Nephron progenitor cell (in vitro differentiated cells): ENCODE measurements at places on chromosomes 7 and 10.

- no peak for DNase-seq
Observed at GRCh38 chr10:31118556-31118955, 86.9 kb upstream of the ZNF438 start.

- DNase-seq: no peak
Observed at GRCh38 chr7:114823290-114823689, 98.6 kb upstream of the MDFIC start.

- no peak for DNase-seq
Observed at GRCh38 chr7:117780832-117781231, 92.4 kb downstream of the CTTNBP2 start.

DNA sequence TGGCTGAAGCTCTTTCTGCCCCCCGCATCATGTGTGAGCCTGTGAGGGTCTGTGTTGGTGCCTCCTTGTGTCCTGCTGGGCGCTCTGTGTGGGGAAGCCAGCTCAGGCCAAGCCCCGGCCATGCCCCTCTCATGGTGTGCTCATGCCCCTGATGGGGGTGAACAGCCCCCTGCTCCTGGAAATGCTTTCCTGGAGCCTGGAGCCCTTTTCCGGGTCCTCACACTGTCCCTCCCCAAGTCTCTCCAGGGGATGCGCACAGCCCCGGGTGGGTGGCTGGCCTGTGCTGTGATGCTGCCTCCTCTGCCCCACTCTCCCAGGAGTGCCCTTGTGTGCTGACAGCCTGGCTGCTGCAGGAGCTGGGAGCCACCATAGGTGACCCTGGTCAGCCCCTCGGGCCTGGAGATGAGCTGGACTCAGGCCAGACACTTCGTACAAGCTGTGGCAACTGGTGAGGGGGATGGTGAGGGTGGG lies 20.8 kb upstream of the ZNF862 start:
- no peak for DNase-seq

GRCh38 chr7:107998150-107998549 lies 4.8 kb downstream of the LAMB1 start:
- DNase-seq: no peak

DNA sequence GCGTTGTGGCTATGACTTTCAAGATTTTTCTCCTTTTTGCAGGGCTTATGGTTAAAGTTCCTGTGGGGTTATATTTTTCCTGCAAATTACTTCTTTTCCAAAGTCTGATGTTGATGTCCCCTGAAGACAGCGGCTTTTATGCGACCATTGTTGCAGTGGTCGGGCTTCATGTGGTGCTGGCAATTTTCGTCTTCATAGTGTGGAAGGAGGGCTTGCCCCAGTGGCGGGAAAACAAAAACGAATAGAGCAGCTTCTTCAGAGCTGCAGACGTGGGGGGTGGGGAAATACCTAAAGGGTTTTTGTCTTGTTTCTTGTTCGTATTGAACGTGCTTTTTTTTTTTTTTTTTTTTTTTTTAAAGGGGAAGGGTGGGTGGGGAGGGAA lies 53.8 kb downstream of the MCMBP start:
- DNase-seq: peak; percentile 16

DNA sequence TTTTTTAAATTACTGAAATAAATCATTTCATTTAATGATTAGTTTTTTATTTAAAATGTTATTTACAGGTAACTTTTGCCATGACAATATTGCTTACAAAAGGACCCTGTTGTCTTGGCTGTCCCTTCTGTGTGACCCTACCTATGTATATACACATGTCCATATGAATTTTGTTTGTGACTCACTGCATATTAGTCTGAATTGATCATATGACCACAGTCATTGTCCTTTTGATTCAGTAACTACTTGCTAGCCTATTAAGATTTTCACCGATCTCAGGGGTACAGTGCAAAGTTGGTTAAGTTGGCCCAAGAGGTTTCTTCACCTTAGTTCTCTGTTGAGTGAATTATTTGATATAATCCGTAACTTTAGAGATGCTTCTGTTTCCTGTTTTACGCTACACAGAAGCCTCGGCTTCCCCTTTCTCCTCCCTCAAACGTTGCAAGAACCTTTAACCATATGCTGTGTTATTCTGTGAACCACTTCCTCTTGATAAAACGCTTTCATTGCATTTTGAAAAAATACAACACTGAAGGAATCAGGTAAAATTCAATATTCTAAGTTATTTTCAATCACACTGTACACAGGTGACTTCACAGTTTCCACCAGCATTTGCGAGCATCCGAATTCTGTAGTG lies 43.9 kb downstream of the APBB1IP start:
- DNase-seq: no peak

DNA sequence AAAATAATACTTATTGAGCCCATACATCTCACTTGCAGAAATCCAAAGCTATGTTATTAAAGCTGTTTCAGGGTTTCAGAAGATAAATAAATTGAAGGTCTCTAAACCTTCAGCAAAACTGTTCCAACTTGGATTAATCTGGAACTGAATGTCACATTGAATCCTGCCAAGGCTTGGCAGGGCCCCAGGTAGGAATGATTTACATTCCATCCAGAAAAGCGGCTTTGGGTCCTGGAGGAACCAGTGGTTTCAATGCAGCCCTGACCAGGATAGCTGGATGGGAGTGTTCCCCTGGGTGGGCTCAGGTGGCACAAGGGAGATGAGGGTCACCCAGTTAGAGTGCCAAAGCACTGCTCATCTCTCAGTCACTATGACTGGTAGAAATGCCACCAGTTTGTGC lies 37.0 kb upstream of the TMEM72 start:
- no peak for DNase-seq

DNA sequence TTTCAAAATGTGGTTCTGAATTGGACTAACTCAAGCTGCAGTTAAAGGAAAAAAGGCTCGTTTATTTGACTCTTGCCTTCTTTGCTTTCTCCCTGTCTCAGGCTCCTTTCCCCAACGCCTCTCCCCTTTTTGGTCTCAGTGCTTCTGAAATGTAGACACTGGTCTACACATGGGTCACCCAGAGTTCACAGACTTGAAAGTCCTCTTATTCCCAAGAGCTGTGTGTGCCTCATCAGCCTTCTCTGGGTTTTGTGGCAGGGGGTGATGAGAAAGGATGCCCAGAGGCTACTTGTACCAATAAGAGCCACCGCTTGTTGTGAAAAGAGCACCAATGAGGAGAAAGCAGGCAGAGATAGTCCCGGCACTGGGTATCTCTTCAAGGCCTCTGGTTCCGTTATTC lies 125.7 kb downstream of the BICC1 start:
- DNase-seq: no peak

DNA sequence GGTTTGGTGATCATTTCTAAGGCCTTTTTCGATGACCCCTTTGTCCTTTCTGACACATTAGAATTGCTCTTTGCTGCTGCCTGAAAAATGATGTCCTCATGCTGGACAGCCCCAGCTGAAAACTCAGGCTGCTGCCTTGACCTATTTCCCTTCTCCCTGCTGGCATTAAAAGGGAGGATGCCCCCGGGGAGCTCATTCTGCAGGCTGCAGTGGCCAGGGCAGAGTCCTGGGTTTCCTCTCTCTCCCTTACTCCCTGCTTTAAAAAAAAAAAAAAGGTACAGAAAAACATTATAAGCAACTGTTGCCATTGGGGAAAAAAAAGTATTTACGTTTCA lies 35.4 kb downstream of the LRRC4 start:
- peak; percentile 31 for DNase-seq

- no peak for DNase-seq
Observed at GRCh38 chr7:79157281-79157680, 296.2 kb downstream of the MAGI2 start.

- no peak for DNase-seq
Observed at GRCh38 chr7:98364220-98364619, 36.7 kb downstream of the BAIAP2L1 start.

DNA sequence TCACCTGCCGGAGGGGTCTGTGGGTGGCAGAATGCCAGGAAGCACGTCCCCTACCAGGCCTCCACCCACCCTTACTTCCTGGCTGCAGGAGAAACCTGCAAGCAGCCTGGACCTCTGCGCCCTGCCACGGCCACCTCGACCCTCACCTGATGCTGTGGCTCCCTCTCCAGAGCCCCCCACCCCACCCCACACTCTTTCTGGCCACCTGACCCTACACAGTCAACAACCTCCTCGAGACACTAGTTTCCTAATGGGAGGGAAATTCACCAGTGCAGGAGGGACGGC lies 91.3 kb downstream of the PRKAG2 start:
- no peak for DNase-seq

GRCh38 chr10:128470321-128470965 lies 344.2 kb upstream of the MKI67 start:
- no peak for DNase-seq

DNA sequence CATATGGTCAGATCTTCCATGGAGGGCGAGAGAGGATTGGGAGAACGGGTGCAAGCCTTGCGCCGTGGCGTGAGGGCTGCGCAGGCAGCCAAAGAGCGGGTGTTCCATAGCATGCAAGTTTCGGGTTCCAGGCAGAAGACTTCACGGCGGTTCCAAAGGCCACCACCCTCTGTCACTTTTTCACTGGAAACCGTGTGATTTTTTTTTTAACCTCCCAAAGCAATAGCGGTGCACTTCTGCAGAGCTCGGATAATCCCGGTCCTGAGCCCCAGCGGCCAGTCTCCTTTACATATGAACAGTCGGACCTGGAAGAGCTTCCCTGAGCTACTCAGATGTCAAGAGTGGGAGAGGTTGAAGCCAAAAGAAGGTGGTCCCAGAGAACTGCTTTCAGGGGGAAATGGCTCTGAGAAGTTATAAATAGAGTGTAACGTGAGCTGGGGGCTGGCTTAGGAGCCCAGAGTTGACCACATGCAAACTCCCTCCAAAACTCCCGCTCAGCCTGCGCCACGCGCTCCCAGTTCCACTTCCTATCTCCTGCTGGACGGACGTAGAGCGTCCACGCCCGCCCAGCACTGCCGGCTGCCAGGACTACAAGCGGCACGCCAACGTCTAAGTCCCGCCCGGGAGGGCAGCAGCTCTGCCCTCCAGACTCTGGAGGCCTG lies at the start of gene MEOX2:
Gene MEOX2, minus strand, starts transcription at position 389 of the 662 bp plus-strand sequence. Its CDS starts 281 bp downstream, at position 108.
- DNase-seq: peak; percentile 68

DNA sequence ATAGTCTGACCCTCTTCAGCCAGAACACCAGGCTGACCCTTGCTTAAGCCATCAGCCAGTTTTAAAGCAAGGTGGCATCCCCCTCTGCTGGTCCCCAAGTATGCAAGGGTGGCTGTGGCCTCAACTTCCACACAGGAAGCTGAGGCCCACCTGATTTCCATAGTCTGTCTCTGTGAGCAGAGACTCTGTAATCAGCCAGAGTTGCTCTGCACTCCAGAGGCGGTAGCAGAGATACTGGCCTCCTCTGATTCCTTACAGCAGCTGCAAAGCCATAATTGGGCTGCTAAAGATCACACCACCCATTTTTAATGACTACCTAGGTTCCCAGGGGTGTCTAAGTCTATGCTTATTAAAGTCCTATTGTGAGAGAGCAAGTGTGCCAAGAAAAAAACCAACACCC lies 1.8 kb downstream of the PDAP1 start:
- DNase-seq: no peak

- DNase-seq: no peak
Observed at GRCh38 chr7:78845155-78845554, 608.3 kb downstream of the MAGI2 start.

- no peak for DNase-seq
Observed at GRCh38 chr7:2220506-2220905, 12.2 kb downstream of the MAD1L1 start.

DNA sequence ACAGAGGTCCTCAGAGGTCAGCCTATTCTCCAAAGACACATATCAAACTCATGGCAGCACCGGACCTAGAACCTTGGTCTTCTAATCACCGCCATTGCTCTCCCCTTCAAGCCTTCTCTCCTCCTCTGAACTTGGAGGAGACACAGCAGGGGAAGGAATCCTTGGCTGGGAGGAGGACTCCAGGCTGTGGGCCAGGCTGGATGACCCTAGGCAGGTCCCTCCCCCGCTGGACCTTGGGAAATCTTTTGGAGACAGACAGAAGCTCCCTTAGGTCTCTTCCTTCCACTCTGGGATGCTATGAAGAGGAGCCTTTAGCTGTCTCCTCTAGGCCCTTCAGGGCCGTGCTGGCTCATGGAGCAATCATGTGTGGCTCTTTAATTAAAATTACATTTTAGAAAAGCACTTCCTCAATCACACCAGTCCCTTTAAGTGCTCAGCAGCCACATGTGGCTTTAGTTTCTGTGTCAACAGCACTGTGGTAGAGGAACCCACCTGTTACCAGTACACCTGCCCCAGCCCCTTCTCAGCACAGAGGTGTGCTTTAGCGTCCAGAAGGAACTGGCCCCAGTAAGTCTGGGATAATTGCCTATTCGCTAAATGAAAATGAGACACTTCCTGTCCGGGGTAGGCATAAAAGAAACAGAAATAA lies 238.2 kb downstream of the CELF2 start:
- DNase-seq: no peak

DNA sequence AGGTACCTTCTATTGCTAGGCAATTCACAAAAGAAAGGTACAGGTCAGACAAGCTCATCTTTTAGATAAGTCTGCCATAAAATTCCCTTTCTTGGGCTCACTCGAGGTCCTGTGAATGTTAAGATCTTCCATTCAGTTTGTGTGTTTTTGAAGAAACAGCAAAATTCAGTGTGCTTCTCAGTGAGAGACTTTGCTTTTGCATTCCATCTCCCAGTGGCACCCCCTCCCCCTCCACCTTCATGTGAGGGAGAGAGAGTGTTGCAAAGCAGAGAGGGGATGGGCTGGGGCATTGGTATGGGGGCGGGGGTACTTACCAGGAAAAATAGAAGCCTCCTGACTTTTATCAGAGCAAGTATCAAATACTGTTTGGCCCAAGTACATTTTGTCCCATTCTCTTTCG lies 3.8 kb upstream of the TECTB start:
- peak; percentile 12 for DNase-seq

DNA sequence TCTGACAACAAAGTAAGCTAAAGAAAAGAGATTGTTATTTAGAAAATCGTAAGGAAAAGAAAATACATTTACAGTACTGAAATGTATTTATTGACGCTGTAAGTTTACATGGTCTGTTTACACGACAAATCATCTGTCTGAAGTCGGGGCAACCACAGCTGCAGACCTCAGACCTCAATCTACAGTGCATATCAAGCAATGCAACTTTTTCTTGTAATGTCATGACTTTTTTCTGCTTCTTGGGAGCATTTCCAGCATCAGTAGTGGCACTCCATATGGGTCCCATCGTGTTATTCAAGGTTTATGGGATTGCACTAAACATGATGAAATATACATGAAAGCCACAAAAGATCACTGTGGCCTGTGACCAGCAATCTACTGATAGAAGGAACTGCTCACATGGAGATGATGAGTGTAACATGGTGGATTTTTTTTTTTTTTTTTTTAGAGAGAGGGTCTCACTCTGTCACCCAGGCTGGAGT lies 77.1 kb downstream of the MTPN start:
- DNase-seq: no peak

DNA sequence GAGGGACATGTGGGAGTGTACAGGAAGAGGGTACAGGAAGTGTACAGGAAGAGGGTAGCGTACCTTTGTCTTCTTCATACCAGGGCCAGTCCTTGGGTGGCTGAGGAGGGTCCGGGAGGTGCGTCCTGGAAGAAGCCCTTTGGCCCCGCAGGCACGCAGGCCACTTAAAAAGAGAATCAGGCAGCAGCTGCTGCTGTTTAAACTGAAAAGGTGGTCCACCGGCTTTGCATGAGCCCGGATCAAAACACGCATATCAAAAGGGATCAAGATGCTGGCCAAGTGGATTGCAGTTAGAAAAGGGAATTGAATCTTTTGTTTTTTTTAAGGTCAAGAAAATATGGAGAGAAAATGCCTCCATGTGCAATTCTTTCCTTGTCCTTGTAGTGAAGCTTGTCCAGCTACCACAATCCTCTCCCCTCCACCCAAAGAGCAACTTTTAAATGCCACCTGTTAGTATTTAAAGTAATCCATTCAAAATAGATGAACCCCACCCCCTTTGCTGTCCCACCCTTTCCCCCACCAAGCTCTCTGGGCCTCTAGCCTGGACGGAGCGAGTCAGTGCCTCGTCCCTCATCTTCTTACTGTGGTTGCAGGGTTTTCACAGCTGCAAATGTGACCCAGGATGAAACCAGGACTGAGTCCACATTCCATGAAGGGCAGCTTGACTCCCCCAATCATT lies 142.8 kb downstream of the GLCCI1 start:
- no peak for DNase-seq
